NB4 (cell line): ENCODE measurements at places on chromosomes 12 and 14.

DNA sequence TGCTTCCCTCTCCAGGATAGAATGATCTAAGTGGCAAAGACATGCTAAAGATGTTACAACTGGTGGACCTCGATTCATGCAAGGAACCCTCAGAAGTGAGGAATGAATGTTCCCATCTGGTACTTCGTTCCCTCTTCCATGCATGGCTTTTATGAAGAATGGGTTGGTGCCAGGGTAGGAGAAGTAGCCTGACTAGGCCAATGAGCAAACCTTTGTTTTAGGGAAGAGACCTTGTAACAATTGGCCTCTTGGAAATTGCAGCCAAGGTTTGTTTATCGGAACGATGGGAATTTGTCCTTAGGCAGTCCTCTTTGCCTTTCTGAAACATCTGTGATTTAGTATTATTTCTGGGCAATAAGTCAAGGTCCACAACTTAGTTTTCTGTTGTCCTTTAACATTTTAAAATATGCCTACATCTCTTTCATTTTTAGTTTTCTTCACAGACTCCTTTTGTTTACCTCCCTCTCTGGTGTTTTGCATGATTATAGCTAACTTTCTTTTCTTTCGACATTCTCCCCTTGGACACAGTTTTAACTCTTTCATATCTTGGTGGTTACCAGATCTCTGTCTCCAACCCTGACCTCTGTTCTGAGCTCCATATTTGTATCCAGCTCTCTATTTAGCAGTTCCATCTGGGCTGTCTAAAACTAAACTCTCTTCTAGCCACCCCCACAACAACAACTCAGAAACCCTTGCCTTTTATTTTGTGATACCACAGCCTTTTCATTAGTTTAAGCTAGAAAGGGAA is 70.0 kb downstream of the DIP2B start:
- no peak for DNase-seq

- DNase-seq, result no peak
These were observed 6.2 kb upstream of the STXBP6 start for GRCh38 chr14:25055992-25056687.

GRCh38 chr12:7282844-7283243 is 21.0 kb upstream of the ACSM4 start:
- DNase-seq, result no peak

DNA sequence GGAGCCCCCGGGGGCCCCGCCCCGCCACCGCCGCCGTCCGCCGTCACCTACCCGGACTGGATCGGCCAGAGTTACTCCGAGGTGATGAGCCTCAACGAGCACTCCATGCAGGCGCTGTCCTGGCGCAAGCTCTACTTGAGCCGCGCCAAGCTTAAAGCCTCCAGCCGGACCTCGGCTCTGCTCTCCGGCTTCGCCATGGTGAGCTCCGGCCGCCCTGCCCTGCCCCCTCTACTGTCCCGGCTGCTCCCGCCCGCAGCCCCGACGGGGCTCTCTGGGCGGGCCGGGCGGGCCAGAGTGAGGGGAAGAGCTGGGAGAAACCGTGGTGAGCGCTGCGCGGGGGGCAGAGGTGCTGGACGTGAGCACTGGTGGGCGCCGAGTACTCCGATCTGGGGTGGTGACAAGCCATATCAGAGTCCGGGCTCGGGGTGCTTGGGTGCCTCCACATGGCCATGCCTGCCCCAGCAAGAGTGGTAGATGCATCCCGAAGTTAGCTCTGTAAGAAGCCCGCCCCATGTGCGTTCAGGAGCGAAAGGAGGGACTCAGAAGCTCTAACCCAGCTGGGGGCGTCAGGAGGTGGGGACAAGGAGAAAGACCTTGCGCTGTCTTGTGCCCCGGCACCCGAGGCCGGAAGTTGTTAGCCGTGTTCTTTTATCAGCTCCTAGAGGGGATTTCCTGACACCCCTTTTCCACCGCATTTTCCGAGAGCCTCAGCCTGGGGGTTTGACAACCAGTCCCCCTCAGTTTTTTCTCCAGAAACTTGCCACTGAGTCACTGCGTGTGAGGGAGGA is 717 bp downstream of the ORAI1 start:
- peak; percentile 94 for DNase-seq

DNA sequence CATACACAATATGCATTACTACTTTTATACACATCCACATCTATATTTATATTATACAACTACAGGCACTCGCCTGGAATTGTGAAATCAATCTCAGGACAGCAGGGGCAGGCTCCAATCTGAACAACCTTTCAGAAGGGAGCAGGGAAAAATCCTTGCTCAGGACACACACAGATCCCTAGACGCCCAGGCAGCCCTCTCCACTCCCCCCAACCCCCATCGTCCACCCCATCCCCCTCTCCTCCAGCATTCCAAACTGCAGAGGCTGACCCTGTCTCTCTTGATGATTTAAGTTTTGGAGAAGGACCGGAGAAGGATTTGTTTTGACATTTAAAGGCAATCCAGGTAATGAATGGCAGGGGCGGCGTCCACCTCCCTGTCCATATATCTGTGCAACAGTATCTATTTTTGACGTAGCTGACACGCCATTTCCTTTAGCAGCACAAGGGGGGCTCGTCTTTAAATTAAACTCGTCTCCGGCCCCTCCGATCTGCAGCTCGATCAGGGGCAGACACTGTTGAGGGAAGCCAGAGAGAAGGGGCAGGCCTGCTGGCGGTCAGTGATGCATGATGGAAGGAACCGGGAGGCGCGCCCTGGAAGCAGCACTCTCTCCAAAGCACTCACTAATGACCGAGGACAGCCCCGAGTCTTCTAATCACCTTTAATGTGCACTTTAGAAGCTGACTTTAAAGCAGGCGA is 95.0 kb upstream of the TBX5 start:
- no peak for DNase-seq

- DNase-seq, result no peak
These were observed 54.1 kb downstream of the GRIP1 start for GRCh38 chr12:66624806-66625205.

DNA sequence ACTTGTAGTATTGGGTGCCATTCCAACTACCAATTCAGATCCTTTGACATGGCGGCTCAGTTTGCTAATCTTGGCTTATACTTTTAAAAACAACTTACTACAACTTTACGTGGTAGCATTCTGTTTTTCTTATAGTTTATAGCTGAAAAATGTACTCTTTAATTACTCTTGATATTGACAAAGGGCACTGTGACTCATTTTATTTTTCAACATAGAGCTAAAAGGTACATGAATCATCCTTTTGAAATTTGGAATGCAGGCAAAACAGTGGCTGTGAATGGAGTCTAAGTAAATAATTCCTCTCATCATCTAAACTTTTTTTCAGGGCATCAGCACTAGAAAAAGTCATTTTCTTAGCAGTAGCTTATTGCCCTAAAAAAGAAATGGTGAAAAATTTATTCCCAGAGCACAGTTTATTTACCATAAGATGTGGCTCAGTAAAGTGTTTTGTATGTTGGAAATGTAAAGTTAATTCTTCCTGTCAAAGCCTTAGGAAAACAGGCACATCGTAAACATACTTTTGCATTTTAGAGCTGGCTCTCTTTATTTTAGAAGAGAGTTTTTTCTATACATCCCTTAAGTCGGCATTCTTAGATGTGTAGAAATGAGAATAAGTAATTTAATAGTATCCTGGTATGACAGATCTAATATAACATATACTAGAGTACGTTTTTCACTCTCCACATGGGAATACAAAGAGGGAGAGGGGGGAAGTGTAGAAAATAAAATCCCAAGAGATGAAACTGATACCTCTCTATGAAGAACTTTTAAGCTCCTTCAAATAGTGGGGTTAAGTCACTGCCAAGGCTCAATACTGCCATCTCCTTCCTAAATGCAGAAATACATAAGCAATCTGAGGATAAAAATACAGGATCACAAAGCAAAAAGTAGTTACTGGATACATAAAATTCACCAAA is 55.2 kb downstream of the SLC25A21 start:
- DNase-seq, result peak; percentile 49

DNA sequence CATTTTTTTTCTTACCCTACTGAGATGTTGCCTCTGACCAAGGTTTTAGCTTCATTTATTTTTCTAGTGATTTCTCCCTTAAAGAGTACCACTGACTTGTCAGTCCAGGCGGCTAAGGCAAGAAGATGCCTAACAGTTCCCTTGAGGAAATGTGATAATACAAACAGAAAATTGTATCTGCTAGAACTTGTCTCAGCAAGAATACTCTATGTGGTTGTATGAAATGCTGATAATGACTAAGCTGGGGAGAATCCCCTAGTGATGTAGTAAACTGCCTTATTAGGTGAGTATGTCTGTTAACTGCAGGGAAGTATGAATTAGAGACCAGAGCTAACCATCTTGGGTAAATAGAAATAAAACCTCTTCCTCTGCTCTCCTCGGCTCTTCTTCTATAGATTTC is 6.7 kb downstream of the C12orf54 start:
- DNase-seq, result no peak

DNA sequence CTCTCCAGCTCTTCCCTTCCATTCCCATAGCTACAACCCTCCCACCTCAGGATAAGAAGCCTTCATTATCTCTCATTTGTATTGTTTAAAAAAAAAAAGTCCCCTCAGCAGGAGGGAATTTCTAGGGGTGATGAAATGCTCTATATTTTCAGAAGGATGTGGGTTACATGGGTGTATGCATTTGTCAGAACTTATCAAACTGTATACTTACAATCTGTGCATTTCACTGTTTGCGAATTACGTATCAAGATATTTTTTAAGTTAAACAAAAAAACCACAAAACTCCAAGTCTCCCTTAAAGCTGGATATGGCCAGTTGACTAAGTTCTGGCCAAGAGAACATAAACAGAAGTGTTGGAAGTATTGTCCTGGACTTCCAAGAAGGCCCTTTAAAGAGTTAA is 2.0 kb upstream of the FKBP11 start:
- no peak for DNase-seq

DNA sequence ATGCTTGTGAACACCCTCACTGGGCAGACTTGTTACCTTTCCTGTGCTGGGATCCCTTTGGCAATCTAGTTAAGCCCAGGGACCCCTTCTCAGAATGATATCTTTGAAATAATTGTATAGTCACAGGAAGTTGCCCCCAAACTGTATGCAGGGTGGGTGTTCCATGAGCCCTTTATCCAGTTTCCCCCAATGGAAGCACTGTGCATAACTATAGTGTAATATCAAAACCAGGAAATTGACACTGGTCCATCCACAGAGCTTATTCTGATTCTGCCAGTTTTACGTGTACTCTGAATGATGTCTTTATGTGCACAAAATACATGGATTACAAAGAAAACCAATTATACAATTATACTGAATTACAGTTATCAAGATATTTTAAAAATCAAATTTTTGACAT is 24.2 kb downstream of the NGB start:
- no peak for DNase-seq

GRCh38 chr12:25317553-25317952 is 66.8 kb upstream of the KRAS start:
- DNase-seq, result no peak

- DNase-seq, result no peak
These were observed 83.4 kb upstream of the NTF3 start for GRCh38 chr12:5348491-5348890.

DNA sequence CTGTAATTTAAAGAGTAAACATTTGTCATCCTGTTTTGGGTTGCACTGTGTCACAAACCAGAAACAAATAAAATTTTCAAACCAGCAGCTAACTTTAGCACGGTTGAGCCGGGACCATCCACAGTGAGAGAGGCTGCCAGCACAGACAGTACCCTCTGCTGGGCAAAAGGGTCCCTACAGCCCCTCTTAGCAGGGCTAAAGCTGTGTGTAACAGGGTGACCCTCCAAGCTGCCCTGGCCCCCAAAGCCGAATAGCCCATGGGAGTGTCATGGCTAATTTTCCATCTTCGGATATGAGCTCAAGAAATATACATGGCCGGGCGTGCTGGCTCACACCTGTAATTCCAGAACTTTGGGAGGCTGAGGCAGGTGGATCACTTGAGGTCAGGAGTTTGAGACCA is 157.1 kb upstream of the GRIN2B start:
- no peak for DNase-seq
